ENCODE measurements at places on chromosomes 1 and 21.

DNA sequence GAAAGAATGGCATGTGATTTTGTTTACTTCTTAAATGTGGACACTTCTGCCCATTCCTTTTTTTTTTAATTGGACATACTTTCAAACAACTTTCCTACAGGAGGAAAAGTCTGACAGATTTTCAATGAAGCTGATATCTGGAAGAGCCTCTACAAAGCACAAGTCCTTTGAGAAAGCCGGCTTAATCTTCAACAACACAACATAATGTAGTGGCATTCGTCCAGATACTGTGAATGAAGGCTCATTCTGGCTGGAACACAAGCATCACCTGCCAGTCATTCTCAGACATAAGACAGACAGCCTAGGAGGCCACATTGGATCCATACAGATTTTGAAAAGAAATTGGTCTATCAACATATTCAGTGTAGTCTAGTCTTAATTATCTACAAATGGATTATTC lies 4.9 kb downstream of the OTUD7B start:
- no peak for DNase-seq

DNA sequence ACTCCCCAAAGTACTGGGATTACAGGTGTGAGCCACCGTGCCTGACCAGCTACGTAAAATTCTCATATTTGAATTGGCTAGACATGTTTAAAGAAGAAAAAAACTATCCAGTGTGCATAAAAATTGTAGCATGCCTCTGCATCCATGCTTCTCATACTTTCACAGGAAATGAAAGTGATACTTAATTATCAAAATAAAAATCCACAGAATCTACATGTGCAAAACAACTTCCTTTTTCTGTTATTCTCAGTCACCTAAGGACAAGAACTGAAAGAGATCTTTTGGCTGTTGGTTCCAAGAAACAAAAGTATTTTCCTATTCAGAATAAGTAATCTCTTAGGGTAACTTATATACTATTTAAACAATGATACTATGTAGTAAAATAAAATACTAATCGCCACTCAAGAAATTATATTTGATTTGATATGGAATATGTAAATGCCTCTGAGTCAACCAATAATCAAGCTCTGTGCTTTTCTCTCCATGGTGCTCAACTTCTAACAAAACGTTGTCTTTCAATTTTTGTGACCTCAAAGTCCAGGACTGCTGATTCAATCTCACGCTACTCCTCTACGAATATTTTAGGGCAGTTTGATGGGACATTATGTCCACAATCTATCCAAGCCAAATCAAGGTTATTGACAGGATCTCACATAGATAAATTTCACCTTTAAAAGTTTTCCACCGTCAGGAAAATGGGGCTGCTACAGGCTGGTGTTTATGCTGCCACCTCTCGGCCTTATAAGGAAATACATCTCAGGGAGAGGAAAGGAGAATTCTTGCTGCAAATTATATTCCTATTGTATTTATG lies 102.7 kb downstream of the ZNF281 start:
- no peak for DNase-seq

DNA sequence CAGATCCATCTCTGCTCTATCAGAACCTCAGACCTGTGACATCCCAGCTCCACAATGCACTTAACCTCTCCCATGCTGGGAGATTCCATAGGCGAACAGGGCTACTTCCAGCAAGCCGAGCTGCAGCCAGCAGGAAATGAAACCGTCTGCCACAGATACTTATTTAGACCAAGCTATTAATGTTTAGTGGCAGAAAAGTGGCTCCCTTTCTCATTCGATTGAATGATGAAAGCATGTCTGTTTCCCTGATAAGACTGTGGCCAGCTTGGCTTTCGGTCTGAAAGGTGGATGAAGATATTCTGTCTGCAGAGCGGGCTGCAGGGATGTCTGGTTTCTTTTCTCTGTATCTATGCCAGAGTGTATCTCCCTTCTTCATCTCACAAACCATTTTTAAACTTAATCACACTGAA lies 146.4 kb downstream of the GREM2 start:
- DNase-seq, result no peak

- DNase-seq, result no peak
Measured at GRCh38 chr1:206794294-206794908, 22.1 kb upstream of the IL10 start.

- no peak for DNase-seq
Measured at GRCh38 chr1:61115436-61115835, 33.1 kb downstream of the NFIA start.

DNA sequence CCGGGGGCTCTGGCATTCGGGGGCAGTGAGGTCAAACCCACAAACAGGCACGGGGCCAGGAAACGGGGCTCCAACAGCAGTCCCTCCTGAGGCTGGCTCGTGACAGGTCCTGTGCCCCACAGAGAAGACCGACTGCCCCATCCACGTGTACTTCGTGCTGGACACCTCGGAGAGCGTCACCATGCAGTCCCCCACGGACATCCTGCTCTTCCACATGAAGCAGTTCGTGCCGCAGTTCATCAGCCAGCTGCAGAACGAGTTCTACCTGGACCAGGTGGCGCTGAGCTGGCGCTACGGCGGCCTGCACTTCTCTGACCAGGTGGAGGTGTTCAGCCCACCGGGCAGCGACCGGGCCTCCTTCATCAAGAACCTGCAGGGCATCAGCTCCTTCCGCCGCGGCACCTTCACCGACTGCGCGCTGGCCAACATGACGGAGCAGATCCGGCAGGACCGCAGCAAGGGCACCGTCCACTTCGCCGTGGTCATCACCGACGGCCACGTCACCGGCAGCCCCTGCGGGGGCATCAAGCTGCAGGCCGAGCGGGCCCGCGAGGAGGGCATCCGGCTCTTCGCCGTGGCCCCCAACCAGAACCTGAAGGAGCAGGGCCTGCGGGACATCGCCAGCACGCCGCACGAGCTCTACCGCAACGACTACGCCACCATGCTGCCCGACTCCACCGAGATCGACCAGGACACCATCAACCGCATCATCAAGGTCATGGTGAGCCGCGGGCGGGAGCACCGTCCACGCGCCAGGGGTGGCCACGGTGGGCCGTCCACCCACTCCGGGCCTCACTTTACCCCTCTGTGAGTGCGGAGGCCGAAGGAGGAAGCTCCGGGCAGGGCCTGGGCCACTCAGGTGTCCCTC lies 14.2 kb downstream of the COL6A2 start:
- DNase-seq, result no peak

Data from effector CD4-positive, alpha-beta T cell (primary cell).